ENCODE measurements at places on chromosomes 3 and 15.

- DNase-seq, result no peak
Observed at GRCh38 chr3:182855076-182855475, 61.8 kb downstream of the ATP11B start.

GRCh38 chr15:85753791-85754452 lies 40.8 kb downstream of the KLHL25 start:
- DNase-seq, result no peak

- DNase-seq, result no peak
Observed at GRCh38 chr15:24786347-24786746, 110.8 kb downstream of the NPAP1 start.

DNA sequence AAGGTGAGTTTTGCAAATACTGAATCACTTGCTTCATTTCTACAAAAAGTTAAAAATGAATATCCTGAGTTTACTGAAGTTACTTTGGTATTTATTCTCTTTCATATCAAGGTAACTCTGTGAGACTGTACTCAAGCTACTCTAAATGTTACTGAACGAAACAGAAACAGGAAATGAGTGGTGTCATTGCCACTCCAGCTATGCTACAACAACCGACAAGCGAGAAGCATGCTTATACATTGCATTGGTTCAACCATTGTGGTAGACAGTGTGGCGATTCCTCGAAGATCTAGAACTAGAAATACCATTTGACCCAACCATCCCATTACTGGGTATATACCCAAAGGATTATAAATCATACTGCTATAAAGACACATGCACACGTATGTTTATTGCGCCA lies 313.2 kb upstream of the THBS1 start:
- no peak for DNase-seq

DNA sequence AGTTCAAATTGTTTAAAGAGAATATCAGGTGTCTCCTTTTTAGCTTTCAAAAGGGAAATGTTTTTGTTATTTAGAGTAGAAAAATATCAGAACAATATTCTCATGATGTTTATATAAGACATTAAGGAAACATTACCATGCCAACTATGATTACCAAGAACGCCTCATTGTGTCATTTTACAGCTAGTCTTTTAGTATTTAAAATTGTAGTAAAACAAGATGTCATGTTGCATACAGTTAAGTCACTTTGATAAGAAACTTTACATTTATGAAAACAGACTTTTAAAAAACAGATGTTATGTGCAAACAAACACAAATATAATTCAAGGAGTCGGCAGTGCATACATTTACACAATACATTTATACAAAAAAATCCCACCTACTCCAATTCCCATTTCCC lies 4.4 kb downstream of the PLSCR4 start:
- no peak for DNase-seq

DNA sequence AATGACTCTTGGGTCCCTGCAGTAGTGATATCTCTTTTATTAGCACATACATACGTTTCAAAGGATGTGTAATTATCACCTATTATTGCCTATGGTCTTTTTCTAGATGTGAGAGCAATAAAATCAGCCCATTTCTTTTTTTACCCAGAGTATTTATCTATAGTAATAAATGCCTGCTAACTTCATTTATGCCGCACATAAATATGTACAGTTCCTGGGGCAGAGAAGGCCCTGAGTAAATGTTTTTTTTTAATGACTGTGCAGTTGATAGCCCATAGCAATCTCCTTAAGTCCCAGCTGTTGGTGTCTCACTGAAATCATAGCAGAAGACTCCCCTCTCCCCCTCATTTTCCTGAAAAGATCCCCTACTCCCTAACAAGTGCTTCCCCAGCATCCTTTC lies 16.7 kb downstream of the RAB8B start:
- no peak for DNase-seq

DNA sequence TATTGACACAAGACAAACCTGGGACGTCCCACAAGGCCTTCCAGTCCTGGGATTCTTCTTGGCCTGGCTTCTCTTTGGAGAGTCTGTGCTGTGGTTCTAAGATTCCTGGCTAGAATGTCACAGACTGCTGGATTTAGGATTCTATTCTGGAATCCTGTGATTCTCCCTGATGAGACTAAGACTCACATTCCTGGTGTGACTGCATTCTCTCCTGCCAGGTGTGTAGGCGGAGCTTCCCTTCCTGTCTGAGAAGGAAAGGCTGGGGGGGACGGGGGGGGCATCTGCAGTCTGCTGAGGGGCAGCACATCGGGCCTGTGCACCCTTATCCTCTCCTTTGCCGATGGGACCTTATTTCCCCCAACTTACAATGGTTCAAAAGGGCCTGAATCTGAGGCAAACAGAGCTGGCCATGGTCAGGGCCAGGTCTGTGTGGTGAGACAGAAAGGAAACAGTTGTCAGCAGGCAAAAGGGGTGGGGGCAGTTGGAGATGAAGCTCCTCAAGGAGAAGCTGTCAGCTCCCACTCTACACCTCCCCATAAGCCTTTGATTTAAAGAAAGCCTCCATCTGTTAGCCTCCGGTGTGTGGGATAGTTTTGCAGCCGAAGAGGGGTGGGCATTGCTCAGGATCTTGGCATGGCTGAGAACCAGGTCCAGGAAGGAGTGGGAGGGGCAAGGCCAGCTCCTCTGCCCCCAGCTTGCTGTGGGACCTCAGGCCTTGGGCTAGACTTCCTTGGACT lies 30.9 kb downstream of the VIPR1 start:
- DNase-seq, result no peak

- DNase-seq, result no peak
Observed at GRCh38 chr3:175526609-175527280, 667.6 kb downstream of the NAALADL2 start.

GRCh38 chr3:194075088-194075615 lies 60.8 kb upstream of the HES1 start:
- no peak for DNase-seq

DNA sequence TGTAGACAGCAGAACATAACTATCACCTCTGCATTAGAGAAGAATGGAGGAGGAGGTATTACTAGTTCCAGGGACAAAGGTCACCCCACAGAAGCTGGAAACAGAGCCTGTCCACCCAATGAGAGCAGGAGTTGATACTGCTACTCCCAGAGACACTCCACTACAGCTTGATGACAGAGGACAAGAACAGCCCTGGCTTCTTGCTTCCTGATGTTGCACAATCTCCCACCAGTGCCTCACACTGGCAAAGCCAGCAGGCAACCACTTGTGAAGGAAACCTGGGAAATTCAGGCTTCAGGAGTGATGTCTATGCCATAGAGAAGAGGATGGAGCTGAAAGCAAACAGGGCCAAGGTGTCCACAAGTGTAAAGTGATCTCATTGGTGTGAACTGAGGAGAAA lies 78.0 kb upstream of the POU1F1 start:
- DNase-seq, result no peak

- DNase-seq, result no peak
Observed at GRCh38 chr15:80127911-80128310, 24.9 kb upstream of the FAH start.

DNA sequence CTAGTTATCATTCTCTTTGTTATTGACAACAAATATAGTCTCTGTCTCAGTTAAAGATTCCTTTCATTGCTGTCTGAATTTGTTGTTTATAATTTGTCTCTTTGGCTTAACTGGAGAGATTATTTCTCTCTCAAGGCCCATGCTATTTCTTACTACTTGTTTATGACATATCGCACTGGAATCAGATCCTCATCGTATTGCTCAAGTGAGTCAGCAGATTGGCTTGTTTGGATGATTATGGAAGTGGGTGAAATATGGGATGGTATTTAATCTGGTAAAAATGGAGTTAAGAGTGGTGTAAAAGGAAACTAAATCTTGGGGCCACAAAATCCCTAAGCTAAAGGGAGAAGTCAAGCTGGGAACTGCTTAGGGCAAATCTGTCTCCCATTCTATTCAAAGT lies 613.1 kb downstream of the SI start:
- DNase-seq, result no peak

- DNase-seq, result no peak
Observed at GRCh38 chr3:181719991-181720680, 8.4 kb downstream of the SOX2 start.

DNA sequence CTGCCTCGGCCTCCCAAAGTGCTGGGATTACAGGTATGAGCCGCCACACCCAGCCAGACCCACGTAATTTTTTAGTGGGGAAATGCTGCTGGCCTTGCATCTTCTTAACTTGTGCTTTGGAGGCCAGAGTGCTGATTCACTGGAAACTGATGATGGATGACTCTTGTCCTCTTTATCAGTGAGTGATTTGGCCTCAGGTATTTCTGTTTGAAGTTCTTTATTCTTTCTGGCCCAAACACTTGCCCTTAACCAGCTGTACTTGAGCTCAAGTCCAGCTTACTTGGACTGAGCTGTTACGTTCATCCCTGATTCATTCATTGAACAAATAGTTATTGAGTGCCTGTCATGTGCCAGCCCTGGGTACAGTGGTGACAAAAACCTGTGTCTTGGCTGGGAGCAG lies 4.2 kb downstream of the PTPN23 start:
- DNase-seq, result no peak

DNA sequence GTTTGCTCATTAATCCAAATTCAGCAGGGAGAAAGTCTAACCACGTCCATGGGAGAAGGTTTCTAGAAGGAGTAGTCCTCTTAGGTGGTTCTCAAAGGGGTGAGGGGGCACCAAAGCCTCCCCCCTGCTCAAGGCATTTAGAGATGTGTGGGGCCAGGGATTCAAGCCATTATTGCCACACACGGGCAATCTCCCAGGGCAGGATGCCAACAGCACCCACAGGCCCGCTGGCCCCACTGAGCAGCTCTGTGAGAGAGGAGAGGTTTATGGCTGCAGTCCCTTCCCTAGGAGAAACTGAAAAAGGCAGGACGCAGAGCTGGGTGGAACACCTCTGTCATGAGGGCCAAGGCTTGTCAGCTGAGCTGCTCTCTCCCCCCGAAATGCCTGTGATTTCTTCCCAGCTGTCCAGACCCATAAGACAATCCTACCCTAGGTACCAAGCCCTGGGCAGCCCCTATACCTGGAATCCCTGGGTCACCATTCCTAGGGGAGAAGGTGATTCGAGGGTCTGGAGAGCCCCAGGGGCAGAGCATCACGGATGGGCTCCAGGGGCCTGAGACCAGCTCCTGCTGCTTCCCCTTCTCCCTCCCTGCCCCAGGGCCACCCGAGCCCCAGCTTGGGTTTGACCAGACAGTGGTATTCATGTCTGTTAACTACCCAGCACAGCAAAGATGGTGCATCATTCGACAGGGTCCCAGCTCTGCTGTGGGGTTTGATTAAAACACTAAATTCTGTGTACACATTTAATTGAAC lies 39.0 kb downstream of the WHAMM start:
- no peak for DNase-seq

DNA sequence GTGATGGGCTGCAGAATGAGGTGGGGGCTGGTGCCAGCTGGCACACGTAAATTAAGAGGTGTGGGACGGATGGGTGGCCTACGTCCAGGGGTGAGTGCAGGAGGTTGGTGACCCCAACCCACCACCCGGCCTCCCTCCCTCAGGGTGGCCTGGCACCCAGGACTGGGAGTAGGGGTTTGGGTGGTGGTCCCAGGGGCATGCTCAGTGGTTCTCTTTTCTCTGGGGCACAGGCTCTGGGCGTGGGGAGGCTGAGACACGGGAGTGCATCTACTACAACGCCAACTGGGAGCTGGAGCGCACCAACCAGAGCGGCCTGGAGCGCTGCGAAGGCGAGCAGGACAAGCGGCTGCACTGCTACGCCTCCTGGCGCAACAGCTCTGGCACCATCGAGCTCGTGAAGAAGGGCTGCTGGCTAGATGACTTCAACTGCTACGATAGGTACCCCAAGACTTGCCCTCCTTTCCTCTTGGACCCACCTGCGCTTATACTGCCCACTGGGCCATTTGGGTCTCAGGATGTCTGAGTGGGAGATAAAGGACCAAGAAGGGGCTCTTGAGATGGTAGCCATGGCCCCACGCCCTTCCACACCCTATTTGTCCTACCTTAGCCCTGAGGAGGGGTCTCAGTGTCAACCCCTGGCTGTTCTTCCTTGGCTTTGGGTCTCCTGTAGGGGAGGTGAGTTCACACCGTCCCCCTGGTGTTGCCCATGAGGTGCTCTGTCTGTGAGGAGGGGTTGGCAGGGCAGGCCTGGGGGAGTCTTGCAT lies 18.9 kb upstream of the EXOG start:
- no peak for DNase-seq

GRCh38 chr3:45026038-45026437 lies at the start of gene CLEC3B:
TSS of gene CLEC3B (plus strand) at chr3:45026303. CDS start at chr3:45026363, 60 bp downstream.
- no peak for DNase-seq

DNA sequence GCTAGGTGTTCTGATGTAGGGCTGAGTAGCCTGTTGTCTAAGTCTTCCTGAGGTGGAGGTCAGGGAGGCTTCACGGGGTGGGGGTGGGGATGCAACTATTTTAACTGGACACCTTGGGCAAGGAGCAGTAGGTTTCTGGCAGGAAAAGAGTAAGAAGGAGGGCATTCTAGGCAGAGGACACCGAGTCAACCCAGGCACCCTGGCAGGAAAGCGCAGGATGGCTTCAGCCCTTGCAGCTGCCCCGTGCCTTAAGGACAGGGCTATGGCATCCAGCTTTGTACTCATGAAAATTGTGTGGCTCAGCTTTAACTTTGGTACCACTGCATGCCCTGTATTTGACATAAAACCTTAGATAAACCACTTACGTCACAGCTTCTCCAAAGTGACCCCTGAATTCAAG lies 6.4 kb upstream of the FILIP1L start:
- no peak for DNase-seq

- no peak for DNase-seq
Observed at GRCh38 chr15:95840004-95840403, 490.5 kb upstream of the NR2F2 start.

DNA sequence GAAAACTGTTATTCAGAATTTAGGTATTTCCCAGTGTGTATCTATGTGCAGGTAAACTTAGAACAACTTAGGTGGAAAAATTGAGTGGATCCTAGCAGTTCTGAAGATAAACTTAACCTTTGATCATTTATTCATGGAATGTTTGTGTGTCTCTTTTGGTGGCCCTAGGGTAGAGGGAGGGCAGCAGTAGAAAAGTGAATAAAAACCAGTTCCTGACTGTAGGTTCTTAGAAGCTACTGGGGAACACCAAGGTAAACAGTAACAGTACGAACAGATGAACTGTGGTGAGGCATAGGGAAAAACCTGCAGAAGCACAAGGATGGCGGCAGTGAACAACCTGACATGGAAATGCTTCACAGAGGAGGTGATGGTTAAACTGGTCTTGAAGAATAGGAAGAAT lies 2.5 kb downstream of the SNRK start:
- no peak for DNase-seq

DNA sequence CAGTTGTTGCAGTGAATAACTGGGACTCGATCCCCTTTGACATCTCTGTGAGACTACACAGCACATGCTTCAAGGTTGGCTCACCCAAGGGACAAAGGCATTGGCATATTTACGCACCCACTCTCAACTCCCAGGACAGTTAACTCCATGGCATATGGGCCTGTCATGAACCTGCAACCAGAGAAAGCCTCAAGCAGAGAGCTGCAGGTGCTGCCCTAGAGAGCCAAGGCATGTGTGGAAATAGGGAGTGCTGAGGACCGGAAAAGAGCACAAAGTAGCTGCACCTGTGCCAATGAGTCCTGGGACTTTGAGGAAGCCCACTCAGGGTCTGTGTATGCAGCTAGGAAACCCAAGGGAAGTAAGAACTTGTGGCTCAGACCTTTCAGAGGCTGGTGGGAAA lies 32.9 kb upstream of the SLC24A5 start:
- DNase-seq, result no peak

Measured in activated naive CD4-positive, alpha-beta T cell (primary cell).